Skeletal muscle cell (primary cell): ENCODE measurements at places on chromosomes 1 and 21.

GRCh38 chr1:154992721-154993571 lies 440 bp upstream of the LENEP start:
- DNase-seq, result no peak

DNA sequence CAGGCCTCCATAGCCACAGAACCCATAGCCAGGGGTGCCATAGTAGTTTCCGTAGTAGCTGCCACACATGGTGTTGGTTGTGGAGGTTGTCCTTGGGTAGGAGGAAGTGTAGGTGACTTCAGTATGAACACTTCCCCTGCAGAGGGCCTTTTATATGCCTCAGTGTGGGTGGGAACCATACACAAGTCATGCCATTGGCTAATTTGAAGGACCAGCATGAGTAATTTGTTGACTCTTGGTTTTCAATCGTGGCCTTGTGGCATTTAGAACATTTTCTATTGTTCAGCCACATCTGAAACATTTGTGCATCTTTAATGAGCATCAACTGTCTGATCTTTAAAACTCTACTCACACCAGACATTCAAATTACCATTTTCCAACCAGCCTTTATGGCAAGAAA lies at the start of gene KRTAP6-1:
TSS of gene KRTAP6-1 (minus strand) at position 95 of the 400 bp plus-strand sequence. CDS start at position 69, 26 bp downstream.
- no peak for DNase-seq

- DNase-seq, result no peak
Measured at GRCh38 chr1:186079084-186079684, 295.9 kb downstream of the TPR start.

DNA sequence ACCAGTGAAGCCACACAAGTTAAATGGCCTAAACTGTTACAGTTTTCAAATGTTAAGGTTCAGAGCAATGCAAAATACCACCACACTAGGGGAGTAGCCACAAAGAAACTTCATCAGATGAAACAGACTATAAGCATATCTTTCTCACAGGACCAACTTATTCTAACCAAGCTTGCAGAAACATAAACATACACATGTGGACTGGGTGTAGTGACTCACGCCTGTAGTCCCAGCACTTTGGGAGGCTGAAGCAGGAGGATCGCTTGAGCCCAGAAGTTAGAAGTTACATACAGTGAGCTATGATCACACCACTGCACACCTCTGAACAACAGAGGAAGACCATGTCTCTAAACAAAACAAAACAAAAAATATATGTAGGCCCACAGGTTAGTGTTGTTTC lies 17.3 kb downstream of the WDR47 start:
- no peak for DNase-seq

DNA sequence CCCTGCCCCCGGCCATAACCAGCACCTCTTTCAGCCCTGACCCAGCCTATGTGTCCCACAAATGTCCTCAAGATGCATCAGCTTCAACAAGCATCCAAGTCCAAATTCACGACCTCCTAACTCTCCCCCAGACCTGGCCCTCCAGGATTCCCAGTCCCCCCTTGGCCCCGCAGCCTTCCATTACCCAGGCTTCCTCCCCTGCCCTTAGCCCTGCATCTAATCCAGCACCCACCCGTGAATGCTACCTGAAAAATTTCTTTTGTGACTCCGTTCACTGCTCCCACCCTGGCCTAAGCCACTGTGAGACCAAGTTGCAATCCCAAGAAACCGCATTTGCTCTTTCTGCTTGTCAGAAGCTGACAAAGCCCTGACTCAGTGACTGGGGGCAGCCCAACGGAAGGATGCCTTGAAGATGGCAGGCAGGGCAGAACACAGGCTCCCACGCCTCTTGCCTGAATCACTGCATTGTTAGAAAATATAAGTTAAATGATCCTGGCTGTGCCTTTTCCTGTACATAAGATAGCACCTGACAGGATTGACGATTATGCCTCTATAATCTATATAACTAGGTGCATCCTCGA lies 939 bp upstream of the MFAP2 start:
- DNase-seq, result peak; percentile 79

GRCh38 chr1:39003794-39004193 lies 12.7 kb downstream of the AKIRIN1 start:
- no peak for DNase-seq

DNA sequence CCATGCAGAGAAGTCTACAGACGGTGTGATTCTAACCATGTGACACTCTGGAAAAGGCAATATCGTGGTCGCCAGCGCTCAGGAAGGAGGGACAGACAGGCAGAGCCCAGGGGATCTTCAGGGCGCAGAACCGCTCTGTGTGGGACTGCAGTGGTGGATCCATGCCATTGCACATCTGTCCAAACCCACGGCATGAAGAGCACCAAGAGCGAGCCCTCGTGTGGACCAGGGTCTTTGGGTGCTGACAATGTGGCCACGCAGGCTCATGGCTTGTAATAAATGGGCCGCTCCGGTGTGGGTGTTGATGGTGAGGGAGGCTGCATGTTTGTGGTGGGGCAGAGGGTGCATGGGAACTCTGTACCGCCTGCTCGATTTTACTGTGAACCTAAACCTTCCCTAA lies 25.3 kb upstream of the POFUT2 start:
- no peak for DNase-seq

DNA sequence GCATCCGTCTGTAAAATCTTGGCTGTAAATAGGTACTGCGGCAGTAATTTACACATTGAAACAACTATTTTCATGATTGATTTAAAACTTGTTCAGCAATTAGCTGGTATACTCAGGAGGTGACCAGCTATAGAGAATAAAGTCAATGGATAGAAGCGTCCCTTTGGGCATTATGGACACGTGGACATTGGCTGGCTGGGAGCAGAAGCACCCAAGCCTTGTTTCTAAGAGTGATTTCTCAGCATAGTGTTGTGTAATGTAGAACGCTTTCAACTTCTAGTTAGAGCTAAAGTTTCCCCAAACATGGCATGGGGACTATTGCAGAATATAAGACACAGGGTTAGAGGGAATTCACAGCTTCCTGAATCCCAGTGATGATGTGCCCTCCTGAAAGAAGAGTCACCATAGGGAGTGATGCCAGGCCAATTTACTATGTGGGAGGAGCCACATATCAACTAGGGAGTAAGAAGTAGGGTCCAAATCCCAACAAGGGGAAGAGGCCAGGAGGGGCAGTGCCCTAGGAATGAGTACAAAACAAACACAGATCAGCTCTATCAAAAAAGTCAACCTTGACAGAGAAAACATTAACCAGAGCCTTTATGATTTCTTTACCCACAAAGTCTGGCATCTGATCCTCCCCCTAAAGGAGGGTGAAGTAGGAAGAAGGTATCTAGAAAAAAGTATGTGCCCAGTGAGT lies 92.7 kb downstream of the SUSD4 start:
- DNase-seq, result no peak

GRCh38 chr1:24540906-24541710 lies 14.8 kb upstream of the NCMAP start:
- DNase-seq, result peak; percentile 30

GRCh38 chr1:20390589-20391331 lies 95.2 kb downstream of the CAMK2N1 start:
- DNase-seq, result no peak

- DNase-seq, result peak; percentile 20
Measured at GRCh38 chr1:41353744-41354143, 7.5 kb upstream of the FOXO6 start.

DNA sequence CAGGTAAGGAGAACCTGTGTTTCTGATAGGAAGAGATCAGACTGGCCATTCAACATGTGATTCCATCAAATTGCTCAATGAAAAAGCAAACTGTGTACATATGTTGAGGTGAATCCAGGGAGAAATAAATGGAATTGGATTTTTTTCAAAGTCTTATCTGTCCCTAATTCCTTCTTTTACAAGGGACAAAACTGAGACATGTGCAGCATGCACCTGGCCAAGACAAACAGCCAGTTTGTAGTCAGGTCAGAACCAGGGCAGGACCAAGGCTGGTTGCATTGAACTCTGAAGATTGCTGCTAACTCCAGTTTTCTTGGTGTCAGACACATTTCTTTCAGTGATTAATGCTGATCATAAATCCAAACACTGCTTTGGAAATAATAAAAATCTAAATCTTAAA lies 69.6 kb upstream of the CCDC190 start:
- DNase-seq, result no peak

DNA sequence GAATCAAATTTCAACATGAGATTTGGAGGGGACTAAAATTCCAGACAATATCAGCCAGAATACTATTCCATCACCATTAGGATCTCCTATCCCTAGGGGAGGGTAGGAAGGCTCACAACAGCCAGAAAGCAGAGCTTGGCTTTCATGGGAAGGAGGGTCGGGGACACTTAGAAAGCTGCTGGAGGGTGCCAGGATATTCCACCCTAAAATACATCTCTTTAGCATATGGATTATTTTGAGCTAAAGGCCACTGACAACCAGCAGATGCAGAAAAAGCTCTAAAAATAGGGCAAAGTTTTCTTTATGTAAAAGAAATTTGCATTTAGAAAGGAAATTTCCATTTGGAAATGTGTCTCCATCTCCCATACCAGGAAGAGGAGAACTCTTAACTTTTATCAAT lies 54.3 kb upstream of the PCP4 start:
- DNase-seq, result no peak

- no peak for DNase-seq
Measured at GRCh38 chr1:69513601-69514000, 54.1 kb upstream of the LRRC7 start.

DNA sequence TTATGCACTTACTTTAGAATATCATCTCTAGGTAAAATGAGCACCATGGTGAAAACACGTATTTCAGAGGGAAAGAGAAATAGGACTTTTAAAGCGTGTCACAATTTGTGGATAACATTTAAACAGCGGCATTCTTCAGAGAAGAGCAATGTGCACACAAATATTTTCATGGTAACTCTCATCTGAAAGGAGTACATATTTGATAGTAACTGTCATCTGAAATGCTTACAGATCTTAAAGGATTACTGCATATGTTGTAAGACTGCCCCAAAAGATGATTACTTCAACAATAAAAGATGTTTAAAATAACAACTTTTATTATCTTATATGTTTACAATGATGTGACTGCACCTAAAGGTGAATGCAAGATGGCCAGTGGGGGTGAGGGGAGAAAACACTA lies 408.8 kb downstream of the PLA2G4A start:
- no peak for DNase-seq

- DNase-seq, result no peak
Measured at GRCh38 chr1:46607345-46608130, 3.5 kb upstream of the MKNK1 start.

DNA sequence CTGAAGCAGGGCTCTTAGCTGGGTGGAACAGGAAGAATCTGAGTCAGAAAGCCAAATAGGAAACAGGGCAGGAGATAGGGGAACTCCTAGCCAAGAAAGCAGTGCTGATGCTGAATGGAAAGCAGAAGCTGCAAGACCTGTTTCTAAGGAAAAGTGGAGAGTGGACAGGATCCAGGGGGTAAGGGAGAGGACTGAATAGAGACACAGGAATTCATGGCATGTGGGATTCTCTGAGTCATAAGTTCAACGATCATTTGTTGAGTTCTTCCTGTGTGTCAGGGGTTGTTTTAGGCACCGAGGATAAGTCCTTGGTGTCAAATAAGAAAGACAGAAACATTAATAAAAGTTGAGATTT lies 153.8 kb upstream of the FGGY start:
- peak; percentile 85 for DNase-seq

DNA sequence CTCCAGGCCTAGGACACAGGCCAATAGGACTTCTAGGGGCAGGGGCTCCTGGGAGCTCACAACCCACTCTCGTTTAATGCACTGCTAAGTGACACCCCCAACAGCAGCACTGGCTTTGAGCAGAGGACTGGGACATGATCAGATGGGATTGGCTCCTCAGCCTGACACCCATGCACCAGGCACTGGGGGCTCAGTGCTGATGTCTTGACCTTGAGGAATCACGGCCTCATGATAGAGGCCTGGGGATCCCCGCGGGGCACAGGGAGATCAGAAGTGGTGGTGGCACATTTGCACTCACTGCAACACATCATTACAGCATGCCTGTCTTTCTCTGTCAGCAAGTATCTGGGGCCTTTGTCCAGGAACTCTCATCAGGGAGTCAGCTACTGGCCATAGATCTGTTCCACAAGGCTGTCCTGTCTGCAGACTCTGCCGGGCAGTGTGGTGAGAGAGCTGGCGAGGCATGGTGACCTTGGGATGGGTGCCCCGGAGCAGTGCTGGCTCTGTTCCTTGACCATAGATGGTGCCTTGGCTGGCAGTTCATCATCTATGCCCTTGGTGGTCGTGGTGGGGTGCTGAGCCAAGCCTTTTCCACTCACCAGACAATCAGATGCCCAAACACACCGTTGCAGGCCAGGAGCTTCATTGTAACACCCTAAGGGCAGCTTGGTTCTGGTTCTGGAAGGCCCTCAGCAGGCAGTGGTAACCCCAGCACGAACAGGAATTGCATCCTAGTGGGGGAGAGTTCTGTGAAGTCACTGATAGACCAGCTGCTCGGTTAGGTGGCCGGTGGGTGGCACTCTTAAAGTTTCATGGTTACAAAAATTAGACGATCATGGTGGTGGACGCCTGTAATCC lies 22.2 kb upstream of the PARP1 start:
- no peak for DNase-seq

GRCh38 chr1:47777322-47777721 lies 219.9 kb downstream of the TRABD2B start:
- DNase-seq, result no peak

- no peak for DNase-seq
Measured at GRCh38 chr1:190908246-190908645, 430.6 kb upstream of the BRINP3 start.

DNA sequence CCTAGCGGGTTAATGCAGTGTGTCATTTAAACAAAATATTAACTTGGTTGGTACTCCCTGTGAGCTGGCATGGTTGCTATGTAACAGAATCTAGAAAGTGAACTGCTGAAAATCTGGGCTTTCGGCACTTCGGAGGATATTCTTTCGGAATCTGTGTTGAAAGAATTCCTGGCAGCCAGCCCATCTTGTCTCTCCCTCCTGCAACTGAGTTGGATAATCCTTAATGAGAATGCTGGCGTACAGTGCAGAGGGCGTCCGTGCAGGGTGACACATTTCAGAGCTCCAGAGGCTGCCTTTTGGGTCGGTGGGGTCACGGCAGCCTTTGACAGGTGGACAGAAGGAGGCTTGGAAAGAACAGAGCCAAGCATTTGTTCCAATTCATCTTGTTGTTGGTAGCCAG lies 3.7 kb downstream of the KAZN start:
- DNase-seq, result peak; percentile 0

DNA sequence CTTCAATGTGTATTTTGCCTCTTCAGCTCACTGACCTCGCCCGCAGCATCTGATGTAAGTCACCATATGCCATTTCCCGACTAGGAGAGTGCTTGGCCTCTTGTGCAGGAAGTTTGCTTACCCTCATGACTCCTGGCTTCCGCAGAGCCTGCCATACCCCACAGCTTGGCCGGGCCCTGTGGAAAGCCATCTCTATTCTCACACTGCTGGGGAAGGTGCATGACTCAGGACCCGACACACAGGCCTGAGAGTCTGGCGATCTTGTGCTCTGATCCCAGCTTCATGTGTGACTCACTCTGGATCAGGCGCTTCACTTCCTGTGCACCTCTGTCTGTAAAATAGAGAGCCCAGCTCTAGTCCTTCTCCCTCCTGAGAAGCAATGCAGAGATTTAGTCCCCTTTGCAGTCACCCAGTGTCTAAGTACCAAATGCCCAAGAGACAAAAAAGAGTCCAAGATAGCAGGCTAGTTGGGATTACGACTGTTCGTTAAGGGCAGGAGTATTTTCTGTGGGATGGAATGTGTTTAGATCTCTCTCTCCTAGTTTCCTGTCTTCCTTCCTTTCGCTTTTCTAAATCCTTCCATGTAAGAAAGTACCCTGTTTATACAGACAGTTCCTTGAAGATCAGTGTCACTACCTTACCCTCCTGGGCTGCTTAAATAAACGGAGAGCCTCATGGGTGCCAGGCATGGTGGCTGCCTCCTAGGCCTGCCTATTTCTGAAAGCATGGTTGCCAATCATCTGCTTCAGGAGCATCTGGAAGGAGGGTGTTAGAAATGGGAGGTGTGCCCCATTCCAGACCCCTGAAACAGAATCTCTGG lies 62.8 kb upstream of the KIF26B start:
- DNase-seq, result peak; percentile 98

- DNase-seq, result no peak
Measured at GRCh38 chr1:10613340-10613739, 138.6 kb downstream of the PEX14 start.
